ENCODE measurements at places on chromosomes 2 and 18.

DNA sequence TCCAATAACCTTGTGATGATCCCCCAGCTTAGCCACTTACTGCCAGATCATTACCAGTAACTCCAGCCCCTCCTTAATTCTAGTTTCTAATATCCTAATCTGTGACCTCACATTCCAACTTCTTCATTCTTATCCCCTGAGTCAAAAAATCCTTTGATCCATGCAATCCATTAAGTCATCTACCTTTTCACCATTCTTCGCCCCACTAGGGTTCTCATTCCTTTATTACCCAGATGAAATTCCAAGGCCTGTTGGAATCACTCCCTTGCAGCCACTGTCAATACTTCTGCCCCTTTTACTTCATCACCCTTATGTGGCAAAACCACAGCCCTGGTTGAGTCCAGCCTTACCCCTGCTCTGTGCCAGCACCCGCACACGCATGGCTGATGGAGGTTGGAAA, 20.3 kb upstream of the IL36G start:
- DNase-seq = no peak

- no peak for DNase-seq
These were observed 52.6 kb downstream of the PTPRM start for GRCh38 chr18:7619676-7620075.

DNA sequence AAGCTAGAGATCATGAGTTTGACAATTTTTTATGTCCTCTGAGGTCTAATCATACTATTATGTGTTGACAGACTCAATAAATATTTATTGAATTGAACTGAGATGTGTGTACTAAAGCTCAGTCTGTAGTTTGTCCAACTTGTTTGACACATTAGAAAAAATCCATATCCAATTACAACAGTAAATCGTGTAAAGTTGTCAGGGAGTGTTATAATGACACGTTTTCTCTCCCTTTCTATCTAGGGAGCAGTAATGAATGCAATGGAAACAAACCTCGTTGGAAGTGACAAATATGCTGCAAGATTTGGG, 28.4 kb downstream of the ITGA4 start:
- no peak for DNase-seq

DNA sequence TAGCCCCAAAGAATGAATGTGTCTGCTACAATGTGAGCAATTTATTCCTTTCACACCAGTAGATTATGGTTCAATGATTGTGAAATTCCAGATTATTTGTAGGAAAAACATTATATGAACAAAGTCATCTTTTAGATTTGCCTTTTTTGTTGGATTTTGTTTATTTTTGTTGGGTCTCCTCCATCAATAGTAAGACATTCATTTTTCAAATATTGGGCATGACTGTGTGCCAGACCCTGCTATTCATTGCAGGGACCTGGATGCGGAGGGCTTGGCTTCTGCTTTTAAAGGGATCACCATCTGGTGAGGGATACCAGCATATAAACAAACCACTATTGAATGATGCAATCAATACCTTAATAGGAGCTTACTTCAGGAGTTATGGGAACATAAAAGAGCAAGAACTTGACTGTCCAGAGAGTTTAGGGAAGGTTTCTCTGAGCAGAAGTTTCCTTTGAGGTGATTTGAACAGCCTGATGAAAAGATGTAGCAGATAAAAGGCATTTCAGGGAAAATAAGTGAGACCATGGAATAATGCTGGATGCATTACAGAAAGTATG, 486.7 kb downstream of the EPHA4 start:
- no peak for DNase-seq

DNA sequence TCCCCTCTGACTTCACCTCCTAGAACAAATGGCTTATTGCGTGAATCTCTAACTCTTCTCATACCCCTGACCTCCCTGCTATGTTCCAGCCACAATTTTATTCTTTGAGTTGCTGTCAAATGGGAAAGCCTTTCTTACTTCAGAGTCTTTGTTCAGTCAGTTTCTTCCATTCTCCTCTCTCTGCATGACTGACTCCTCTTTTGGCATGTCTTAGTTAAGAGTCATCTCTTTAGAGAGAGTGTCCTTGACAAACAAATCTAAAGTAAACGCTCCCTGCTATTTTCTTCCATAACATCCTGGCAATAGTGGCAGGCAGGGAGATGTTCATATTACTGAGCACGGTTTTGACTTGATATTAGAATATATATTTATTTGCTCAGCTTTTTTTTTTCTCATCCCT, 170.7 kb upstream of the ERBB4 start:
- no peak for DNase-seq

DNA sequence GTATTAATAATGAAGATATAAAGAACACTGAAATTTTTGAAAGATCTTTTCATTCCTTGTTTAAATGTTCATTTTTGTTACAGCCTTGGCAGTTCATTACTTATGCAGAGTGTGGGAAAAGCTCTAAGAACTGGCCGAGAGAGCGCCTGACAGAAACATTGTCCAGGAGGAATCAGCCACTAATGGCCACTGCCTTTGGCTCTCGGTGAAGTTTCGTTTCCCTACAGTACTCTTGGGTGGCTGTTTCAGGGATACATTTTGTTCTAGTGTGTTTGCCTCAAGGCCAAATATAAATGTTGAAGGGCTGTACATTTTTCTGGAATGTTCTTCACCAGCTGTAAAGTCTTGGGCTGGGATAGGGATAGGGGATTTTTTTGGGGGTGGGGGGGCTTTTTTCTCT, 10.7 kb downstream of the SPTBN1 start:
- no peak for DNase-seq

DNA sequence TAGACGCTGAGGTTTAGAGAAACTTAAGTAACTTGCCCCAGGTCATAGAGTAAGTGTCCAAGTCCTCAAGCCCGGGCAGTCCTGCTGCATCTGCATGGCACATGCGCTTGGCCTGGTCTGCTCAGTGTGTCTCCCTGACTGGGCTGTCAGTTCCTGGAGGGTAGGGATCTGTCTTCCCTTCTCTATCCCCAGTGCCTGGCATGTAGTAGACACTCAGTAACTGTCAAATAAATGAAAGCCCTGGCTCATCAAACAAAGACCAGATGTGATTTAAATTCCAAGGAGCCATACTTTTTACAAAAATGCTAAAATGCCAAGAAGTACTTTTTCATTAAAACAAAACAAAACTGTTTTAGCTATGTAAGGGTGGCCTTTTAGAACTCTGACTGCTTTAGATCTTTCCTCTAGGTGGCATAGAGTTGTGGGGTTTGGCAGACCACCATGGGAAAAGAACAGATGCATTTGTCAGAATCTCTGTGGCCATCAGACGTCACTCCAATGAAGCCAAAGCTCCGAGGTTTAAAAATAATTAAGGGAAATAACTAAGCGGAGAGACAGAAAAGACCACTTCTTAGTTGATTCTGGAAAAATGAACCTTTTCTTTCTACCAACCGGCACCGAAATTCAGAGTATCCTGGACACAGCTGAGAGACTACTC, 34.0 kb downstream of the EPAS1 start:
- no peak for DNase-seq

- DNase-seq = no peak
These were observed 164.9 kb upstream of the SCN7A start for GRCh38 chr2:166658901-166659300.

DNA sequence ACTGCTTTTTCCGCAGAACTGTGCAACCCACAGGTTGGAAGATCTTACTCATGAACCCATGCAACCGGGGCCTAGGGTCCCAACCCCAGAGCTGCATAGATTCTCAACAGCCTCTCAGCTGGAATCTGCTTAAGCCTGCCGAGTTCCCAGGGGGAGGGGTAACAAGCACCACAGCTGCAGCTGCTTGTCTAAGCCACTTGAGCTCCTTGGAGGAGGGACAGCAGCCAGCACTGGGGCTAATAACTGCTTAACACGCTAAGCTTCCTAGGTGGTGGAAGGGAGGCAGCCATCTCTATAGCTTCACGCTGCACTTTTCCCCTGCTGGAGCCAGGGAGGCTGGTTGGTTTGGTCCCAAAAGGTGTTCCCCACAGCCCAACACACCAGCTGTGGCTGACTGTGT, 311.6 kb downstream of the DSC3 start:
- DNase-seq = no peak

DNA sequence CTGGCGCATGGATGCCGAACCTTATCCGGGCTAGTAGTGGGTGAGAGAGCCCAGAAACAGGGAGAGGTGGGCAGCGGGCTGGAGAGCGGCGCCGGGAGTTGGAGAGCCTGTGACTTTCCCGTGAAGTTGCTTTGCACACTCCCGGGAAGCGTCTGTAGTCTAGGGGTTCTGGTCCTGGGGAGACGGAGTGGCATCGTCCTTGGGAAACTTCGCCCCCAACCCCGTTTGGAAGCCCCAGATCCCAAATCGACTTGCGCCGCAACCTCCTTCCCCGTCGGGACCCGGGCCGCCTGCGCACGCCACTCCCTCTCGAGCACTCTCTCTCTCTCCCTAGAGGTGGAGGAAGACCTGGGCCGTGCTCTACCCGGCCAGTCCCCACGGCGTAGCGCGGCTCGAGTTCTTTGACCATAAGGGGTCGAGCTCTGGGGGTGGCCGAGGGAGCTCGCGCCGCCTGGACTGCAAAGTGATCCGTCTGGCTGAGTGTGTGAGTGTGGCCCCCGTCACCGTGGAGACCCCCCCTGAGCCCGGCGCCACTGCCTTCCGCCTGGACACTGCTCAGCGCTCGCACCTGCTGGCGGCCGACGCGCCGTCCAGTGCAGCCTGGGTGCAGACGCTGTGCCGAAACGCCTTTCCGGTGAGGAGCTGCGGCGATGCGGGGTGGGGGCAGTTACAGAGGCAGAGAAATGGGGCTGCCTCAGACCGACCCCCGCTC, 456 bp downstream of the DOK1 start:
- peak; percentile 24 for DNase-seq

- no peak for DNase-seq
These were observed 271.9 kb downstream of the NCKAP5 start for GRCh38 chr2:133296401-133296800.

DNA sequence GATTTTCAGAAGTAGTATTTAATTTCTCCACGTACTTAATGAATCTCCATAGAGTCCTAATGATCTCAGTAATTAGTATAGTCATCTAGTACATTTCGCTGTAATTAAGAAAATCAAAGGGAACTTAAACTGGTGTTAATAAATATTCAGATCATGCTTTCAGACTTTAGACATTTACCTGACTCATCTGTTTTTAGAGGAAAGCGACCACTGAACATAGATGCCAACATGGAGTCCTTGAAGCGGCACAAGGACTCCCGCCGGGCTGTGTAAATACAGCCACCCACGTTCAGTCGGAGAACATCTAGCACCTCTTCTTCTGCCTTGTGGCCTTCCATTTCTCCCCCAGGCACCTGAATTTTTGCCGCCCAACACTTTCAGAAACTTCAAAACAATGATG, 3.2 kb downstream of the KCTD18 start:
- DNase-seq = no peak

- DNase-seq = no peak
These were observed 86.0 kb downstream of the VWA3B start for GRCh38 chr2:98172951-98173350.

DNA sequence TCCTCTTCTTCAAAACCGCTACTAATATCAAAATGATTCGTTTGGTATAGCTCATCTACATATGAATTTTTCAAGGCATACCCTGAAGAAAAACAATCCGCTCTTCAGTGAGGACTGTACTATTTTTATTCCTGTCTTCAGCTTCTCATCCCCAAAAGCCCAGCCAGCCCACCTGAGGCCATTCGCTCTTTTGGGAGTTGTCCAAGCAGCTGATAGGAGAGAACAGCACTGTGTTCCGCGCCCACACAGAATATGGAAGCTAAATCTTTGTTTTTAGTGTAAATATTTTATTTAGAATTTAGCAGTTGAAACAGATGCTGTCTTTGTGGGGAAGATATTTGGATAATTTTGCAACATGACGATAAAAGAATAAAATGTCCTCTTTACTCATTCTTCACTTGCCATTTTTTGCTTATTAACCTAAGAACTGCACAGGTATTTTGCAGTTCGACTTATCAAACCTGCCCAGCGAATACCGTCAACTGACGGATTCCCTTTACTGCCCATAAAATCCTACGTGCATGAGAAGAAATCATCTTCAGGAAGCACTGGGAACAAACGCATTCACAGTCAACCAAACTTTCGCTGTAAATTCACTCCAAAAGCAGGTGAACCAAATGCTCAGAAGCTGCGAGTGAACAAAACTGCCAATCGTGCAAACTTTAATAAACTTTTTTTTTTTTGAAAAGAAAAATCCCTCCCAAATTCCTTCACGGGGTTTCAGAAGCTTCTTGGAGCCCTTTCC, 3.4 kb downstream of the ZNF521 start:
- DNase-seq = no peak

DNA sequence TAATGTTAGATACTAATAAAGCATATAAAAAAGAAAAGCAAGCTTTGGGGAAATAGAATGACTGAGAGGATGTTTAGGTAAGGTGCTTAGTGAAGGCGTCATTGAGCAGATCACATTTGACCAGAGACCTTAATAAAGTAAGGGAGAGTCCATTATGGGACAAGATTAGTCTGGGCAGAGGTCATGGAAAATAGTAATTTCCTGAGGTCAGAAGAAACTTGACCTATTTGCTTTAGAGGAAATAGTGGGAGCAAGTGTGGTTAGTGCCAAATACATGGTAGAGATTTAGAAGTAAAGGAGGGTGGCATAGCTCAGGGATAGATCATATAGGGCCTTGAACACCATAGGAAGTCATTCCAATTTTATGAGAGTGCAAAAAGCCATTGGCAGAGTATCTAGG, 24.5 kb upstream of the SLC8A1 start:
- no peak for DNase-seq

DNA sequence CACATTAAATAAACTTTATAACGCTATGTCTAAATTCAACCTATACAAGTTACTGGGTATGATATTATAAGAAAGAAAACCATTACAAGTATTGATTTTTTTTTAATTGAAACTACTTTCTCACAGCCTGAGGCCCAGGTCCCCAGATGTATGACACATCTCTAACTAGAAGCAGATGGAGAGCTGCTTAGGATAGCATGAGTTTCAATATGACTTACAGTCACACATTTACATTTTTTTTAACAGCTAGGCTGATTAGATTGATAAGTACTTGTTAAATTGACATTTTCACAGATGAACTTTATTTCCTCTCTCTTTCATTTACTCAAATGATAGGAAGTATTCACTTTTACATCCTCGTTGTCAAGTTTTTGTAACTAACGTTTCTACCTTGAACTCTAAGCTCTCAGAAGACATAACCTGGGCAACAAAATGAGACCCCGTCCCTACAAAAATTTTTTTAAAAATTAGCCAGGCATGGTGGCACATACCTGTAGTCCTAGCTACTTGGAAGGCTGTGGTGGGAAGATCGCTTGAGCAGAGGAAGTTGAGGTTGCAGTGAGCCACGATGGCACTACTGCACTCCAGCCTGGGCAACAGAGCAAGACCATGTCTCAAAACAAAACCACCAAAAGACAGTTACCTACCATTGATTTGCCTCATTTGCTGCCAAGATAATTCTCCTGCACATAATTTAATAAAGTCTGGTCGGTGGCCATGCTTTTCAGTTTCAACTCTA, 52.4 kb downstream of the STK39 start:
- DNase-seq = no peak
